ENCODE measurements at places on chromosomes 16 and 17.

- no peak for DNase-seq
These were observed 19.8 kb upstream of the ADCY7 start for GRCh38 chr16:50246299-50247122.

GRCh38 chr16:63005356-63005755, 969.1 kb upstream of the CDH8 start:
- DNase-seq = no peak

DNA sequence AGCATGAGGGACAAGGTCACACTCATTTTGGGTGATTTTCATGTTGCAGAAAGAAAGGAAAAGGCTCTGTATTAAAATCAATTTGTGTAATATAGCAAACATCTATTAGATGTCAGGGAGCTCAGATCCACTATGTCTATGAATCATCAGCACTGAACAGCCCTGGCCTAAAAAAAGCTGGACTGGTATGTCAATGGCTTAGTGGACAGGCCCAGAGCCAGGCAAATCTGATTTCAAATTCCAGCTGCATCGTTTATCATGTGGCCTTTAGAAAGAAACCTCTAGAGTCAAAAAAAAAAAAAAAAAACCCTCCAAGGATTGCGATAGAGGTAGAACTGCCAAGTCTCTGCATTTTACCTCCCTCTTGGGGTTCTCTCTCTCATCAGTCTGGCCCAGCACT, 5.4 kb downstream of the GAS7 start:
- peak; percentile 16 for DNase-seq

DNA sequence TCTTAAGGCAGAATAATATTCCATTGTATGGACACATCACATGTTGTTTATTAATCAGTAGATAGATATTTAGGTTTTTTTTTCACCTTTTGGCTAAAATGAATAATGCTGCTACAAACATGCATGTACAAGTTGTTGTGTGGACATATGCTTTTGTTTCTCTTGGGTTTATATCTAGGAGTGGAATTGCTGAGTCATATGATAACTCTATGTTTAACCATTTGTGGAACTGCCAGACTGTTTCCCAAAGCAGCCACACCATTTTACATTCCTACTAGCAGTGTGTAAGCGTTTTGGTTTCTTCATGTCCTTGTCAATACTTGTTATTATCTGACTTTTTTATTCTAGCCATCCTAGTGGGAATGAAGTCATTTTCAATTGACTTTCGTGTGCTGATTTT, 21.3 kb downstream of the CYLD start:
- peak; percentile 11 for DNase-seq

DNA sequence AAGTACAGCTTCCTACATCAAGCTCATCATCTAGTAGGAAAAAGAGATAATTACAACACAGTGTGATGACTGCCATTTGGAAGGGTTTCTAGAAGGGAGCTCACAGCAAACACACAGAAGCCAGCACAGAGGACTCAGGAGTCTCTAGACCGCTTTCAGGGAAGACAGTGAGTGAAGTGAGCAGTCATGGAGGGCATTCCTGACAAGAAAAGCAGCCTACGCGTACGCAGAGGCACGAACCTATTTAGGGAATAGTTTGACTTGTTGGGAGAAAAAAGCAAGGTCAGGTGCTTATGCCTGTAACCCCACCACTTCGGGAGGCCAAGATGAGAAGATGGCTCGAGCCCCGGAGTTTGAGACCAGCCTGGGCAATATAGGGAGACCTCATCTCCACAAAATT, 8.4 kb upstream of the HASPIN start:
- no peak for DNase-seq

DNA sequence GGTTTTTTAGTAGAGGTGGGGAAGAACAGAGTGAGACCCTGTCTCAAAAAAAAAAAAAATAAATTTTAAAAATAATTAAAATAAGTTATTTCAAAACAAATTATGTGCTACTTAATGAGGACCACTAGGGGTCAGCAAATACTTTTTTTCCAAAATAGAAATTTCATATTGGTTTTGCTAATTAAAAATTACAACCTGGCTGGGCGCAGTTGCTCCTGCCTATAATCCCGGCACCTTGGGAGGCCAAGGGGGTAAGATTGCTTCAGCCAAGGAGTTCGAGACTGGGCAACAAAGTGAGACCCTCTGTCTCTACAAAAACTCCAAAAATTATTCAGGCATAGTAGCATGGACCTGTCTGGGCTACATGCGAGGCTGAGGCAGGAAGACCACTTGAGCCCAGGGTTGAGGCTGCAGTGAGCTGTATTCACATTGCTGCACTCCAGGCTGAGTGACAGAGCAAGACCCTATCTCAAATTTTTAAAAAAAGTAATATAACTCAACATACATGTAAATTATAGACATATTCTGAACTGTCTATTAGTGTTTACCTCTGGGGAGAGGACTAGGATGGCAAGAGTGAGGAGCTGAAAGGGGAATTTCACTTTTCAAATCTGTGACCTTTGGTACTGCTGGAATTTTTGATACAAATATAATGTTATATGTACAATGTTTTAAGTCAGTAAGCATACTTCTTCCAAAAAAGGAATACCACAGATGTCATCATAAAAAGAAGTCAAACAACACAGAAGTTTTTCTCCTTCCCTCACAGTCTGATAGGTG, 8.1 kb downstream of the MEIOB start:
- DNase-seq = peak; percentile 58

- DNase-seq = peak; percentile 64
These were observed 21.9 kb upstream of the SSTR2 start for GRCh38 chr17:73142872-73143381.
